NAMALWA (cell line): ENCODE measurements at places on chromosomes 2 and 18.

DNA sequence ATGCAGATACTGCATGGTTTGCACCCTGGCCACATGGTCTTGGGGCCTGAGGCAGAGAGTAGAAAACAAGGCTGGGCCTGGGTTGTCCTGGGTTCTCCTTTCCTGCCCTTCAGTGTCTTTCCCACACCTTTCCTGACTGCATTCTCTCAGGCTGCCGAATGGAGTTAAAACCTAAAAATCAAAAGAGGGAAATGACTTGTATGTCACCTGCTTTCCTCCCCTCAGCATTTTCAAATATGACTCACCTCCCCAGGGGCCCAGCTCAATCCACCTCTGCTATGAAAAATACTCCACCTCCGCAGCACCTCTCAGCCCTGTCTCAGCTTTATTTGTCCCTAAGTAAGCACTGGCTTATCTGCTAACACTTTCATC is 457.8 kb upstream of the MEX3C start:
- no peak for DNase-seq

DNA sequence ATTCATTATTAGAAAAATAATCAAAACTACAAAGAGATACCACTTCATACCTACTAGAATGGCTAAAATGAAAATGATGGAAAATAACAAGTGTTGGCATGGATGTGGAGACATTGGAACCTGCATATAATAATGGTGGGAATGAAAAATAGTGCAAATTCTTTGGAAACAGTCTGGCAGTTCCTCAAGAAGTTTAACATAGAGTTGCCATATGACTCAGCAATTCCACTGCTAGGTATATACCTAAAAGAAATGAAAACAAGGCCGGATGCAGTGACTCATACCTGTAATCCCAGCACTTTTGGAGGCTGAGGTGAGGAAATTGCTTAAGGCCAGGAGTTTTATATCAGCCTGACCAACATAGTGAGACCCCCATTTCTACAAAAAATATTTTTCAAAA is 41.6 kb upstream of the ACYP2 start:
- no peak for DNase-seq

GRCh38 chr2:152861349-152861942 is 143.0 kb downstream of the ARL6IP6 start:
- peak; percentile 65 for DNase-seq

DNA sequence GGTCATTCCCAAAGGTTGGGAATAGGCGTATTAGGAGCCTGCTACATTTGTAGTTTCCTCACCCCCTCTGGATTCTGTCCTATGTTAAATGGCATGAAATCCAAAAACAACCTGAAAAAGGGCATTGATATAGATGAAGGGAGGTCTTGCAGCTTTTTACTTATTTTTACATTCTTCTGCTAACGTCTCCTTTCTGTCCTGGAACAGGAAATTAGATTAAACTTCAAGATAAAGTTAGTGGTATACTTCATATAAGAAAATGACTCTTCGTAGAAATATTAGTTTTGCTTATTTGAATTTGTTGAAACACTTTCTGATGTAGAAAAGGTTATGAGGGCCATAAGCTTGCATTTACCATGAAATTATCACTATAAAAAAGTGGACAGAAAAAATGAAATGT is 694.5 kb downstream of the ADCYAP1 start:
- no peak for DNase-seq

- no peak for DNase-seq
Measured at GRCh38 chr2:230805353-230806017, 59.3 kb upstream of the ITM2C start.

GRCh38 chr2:105297216-105297615 is 32.3 kb downstream of the TGFBRAP1 start:
- DNase-seq = no peak

GRCh38 chr2:150610670-150611279 is 123.3 kb upstream of the RND3 start:
- peak; percentile 9 for DNase-seq

- DNase-seq = no peak
Measured at GRCh38 chr18:37508207-37508606, 57.4 kb downstream of the CELF4 start.

DNA sequence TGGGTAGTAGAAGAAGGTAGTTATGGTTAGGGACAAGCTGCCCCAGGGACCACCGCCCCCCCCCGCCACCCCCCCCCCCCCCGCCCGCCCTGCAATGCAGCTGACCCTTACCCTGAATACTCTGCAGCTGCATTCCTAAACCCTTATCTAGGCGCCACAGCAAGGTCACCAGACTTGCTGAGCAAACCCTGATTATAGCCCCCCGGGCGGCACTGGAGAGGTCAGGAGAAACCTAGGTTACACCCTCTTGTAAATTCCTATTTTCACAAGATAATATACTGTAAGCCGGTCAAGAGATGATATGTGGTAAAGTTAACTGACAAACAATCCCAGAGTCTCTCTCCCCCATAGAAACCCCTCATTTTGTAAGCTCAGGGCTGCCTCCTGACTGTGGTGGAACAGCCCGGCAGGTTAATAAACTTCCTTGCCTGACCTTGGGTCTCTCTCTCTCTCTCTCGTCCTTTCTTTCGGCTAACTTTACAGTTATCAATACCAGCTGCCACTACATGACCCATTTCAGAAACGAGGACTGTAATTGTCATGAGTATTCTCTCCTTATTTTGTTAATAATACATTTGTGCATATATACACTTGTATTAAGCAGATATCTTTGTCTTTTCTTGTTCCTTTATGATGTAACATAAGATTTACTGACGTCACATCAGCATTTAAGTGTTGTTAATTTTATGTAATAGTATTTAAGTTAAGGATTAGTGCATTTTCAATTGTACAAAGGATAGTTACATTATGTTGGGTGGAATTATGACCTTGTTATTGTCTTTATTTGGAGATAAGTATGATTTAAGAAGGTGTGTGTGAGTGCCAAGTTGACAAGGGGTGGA is 22.8 kb upstream of the SMAD4 start:
- DNase-seq = no peak

DNA sequence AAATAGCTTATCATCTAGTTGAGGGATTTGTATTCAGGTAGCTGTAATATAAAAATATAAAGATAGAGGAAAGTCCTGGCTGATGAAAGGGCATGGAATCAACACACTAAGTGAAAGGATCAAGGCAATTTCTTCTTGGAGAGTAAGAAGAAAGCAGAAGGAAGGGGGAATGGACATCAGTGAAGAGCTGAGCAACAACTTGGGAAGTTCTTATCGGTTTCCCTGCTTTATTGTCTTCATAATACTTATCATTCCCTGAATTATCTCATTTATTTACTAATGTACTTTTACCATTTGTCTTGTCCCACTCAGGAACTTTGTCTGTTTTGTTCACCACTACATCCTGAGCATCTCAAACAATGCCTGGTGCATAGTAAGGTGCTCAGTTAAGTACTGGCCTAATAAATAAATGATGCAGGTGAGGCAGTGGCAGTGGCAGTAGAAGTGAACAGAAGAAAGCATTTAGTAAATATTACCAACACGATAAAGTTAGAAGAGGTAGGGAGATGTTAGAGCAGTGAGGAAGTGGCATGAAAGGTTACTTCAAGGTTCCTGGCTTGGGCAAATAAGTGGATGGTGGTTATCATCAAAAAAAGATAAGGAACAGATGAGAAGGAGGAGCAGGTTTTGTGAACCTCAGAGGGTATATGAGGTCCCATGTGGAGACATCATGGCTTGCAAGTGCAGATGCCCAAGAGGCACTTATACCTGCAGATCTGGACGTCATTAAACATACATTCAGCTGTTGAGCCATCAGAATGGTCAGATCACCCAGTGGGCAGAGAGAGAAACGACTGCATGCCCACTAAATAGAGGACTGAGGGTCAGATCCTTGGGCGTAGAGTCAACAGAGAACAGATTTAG is 217.8 kb downstream of the TMEM247 start:
- DNase-seq = no peak

DNA sequence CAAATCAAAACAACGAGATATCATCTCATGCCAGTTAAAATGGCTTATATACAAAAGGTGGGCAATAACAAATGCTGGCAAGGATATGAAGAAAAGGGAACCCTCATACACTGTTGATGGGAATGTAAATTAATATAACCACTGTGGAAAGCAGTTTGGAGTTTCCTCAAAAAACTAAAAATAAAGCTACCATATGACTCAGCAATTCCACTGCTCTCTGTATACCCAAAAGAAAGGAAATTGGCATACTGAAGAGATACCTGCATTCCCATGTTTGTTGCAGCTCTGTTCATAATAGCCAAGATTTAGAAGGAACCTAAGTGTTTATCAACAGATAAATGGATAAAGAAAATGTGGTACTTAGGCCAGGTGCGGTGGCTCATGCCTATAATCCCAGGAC is 124.8 kb downstream of the MSTN start:
- no peak for DNase-seq

DNA sequence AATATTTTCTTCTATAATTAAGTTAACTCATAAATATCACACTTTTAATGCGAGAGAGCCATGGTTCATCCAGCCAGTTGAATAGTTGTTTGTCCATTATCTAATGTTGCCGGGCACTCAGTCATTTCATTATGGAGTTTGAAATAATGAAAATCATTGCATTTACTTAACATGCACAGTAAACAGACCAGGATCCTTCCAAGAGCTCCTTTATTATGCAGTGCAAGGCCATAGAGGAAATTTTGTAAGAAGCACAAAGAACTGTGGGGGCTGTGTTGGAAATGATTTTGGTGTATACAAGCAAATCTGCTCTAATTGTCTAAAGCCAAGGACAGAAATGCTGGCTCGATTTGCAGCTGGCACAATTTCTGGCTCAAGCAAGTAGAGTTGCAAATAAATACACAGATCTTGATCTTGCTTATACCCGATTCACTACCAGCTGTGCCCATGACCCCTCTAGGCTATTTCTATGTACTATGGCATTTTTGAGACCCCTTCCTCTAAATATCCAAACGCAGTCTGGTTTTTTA is 400.3 kb upstream of the HNRNPA3 start:
- DNase-seq = no peak

DNA sequence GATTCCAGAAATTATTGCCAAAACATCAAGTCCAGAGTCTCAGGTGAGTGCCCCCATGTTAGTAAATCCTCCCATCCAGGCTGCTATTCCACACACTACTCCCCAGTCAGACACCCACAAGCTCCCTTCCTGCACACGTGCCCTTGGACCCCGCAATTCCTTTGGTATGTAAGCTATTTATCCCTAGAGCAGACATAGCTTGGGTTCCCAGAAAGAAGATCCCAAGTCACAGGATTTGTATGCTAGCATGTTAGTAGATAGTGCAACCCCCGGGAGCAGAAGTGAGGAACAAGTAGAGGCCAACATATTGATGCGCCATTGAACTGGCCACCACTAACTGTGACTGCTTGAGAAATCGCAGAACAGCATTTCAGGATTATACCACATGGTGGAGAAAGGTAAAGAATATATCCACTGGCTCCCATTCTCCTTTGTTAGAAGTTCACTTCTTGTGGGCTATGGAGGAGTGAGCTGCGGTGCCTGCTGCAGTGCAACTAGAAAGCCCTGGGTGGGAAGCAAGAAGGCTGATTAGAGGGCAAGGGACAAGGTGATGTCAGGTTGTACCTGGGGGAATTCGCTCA is 137.5 kb upstream of the CHAC2 start:
- DNase-seq = no peak

DNA sequence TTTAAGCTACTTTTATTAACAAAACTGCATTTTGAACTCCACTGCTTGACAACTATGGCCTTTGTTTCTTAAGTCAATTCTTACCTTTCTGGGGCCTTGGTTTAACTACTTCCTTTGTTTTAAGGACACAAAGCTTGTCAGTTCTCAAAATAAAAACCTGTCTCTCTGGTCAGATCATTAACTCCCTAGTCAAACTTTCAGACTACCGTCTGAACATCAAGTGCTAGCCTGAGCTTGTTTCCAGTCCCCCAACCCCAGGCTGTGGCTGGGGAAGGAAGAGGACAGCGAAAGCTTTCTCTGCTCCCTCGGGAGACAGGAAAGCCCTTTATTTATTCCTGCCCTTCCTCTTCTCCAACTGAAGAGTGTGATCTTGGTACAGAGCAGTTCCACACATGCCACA is 1.7 kb downstream of the SH3YL1 start:
- no peak for DNase-seq

DNA sequence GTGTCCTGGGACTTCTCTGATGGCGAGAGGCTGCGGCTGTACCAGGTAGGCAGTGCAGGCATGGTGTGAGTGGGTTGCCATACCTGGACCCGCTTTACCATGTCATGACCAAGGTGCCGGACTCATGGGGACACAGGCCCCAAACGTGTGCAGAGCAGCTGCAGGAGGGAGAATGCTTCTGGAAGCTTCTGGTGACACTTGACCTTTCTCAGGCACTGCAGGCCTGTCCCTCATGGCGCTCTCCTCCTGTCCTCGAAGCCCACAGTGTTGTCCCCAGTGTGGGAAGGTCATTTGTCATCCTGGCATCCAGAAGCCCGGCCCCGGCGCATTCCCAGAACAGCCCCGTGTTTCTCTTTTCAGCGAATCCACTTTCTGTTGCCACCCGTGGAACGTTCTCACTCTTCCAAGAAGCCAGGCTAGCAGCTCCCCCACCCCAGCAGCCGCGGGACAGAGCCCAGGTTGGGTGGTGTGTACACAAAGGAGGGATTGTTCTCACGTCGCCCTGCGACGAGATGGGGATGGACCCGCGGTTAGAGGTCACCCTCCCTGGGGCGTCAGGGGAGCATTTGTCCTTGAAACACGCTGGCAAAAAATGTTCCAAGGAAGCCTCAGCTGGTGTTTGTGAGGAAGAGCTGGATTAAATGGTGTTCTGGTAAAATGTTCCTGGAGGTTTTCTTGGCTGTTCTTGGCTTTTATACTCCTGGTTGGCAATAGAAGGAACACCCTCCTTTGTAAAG is 43.7 kb downstream of the SH3BP4 start:
- DNase-seq = no peak

DNA sequence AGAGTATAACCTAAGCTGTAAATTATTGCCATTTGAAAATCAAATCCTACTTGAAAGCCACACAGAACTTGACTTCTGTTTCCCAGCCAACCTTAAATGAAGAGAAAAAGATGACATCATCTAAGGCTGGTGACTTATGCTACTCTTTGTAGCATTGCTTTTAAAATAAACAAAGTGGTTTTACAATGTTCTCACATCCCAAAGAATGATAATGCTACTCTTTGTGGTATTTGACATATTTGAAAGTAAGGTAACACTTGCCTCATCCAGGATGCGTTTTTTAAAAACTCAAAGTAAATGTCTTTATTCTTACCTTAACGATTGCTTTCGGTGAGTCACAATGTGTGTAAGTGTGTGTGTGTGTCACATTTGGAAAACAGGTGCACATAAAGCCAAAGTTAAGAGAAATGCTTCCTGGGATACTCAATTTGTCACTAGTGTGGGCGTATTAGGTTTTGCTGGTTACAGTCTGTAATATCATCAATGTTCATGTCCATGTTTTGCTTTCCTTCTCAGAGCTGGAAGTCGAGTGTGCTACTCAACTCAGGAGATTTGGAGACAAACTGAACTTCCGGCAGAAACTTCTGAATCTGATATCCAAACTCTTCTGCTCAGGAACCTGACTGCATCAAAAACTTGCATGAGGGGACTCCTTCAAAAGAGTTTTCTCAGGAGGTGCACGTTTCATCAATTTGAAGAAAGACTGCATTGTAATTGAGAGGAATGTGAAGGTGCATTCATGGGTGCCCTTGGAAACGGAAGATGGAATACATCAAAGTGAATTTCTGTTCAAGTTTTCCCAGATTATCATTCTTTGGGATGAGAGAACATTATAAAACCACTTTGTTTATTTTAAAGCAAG is 2.6 kb downstream of the PMAIP1 start:
- DNase-seq = peak; percentile 47

- no peak for DNase-seq
Measured at GRCh38 chr2:208984376-208985090, 439.3 kb upstream of the MAP2 start.

GRCh38 chr2:128619471-128620325 is 301.0 kb upstream of the HS6ST1 start:
- DNase-seq = no peak

GRCh38 chr2:157152362-157152761 is 105.1 kb upstream of the GALNT5 start:
- no peak for DNase-seq
